Nephron progenitor cell (in vitro differentiated cells): ENCODE measurements at places on chromosomes 6 and 20.

DNA sequence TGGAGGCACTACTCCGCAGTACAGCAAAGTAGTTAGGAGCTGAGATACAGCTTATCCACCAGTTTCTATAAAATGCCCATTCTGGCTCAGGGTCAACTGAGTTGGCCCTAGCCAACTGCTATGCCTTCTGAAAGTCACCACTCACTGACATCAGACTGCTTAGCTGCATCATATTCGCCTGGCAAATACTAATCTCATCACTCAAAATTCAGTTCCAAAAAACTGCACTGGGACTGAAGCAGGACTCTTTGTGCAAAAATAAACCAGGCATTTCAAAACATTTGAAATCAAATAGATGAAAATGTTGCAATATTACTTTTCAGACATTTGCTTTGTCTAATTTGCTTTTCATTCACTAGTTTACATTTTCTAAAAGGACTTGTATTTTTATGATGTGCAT lies 230.0 kb downstream of the ALDH8A1 start:
- no peak for DNase-seq

DNA sequence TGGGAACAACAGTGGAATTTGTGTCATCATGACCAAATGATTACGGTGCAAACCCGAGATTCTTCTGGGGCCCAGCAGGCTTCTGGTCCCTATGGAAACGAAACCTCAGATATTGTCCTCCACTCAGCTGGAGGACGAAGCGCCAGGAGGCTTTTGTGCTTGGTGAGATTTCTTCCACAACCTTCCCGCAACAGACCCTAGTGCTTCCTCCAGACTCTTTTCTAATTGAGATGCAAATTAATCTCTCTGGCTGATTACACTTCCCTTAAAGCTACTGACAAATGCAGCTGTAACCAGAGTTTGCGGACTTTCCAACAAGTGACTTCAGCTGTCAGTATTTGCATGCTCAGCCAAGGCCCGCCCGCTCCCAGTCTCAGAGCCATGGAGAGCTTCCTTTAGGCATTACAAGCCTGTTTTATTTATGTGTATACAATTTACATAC lies 96.0 kb downstream of the INSM1 start:
- DNase-seq: no peak

GRCh38 chr6:125574604-125575003 lies 174.8 kb upstream of the HEY2 start:
- DNase-seq: no peak

- no peak for DNase-seq
Measured at GRCh38 chr20:40980828-40981310, 47.8 kb upstream of the TOP1 start.

DNA sequence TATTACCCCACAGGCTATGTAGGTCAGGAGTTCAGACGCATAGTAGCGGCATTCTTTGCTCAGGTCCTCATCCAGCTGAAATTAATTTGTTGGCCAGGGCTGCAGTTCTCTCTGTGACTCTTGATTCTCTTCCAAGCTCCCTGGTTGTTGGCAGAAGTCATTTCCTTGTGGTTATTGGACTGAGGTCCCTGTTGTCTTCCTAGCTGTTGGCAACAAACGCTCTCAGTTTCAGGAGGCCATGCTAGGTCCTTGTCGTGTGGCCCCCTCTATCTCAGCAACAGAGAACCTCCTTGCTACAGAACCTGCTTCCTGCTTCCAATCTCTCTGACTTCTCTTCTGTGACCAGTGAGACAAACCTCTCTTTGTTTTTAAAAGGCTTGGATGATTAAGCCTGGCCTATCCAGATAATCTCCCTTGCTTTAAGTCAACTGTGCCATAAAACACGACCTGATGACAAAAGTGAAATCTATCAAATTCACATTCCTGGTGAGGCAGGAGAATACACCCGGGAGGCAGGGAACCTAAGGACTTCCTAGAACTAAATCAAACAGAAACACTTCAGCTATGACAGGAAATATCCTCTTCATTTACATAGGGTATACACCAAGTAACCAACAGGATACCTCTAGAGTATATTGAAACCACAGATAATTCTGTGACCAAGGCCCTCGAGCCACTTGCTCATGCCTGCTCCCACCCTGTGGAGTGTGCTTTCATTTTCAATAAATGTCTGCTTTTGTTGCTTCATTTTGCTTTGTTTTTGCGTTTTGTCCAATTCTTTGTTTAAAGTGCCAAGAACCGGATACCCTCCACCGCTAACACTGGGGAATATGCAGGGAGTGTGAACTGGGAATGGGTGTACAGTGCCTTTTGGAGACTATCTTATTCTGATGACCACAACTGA lies 196.0 kb downstream of the BTBD3 start:
- DNase-seq: no peak

- DNase-seq: no peak
Measured at GRCh38 chr6:151070631-151071051, 169.1 kb upstream of the AKAP12 start.

DNA sequence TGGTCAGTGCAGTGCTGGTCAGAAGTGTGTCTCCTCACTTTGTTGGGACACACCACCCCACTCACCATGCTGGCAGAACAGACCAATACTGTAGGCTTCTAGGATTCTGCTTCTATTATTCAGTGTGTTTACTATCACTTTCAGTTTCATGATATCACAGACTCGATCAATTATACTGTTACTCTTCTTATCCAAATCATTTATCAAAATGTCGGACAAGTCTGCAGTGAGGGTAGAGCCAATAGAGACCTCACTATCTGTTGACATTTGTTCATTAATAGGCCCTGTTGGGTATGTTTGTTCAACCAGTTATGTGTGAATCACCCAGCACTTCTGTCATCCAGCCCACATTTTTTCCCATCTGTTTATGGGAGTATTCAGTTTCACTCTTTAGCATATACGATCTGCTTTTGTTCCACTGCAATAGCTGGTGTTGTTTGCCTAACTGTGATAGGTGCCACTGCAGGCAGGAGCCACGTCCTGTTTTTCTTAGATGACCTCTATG lies 140.1 kb downstream of the NRN1 start:
- DNase-seq: no peak

- DNase-seq: no peak
Measured at GRCh38 chr6:51283723-51284355, 465.2 kb downstream of the TFAP2B start.
